ENCODE measurements at places on chromosomes 13 and 19.

DNA sequence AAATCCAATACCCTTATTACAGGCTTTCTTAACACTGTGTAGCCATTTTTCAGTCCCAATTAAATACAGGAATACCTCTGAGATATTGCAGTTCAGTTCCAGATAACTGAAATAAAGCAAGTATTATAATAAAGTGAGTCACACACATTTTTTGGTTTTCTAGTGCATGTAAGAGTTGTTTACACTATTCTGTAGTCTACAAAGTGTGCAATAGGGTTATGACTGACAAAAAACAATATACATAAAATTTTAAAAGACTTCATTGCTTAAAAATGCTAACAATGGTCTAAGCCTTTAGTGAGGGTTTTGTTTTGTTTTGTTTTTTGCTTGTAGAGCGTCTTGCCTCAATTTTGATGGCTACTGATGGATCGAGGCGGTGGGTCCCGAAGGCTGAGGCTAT lies 434.4 kb upstream of the NBEA start:
- DNase-seq: no peak

- DNase-seq: no peak
Observed at GRCh38 chr13:20369886-20370361, 137.8 kb upstream of the GJB6 start.

DNA sequence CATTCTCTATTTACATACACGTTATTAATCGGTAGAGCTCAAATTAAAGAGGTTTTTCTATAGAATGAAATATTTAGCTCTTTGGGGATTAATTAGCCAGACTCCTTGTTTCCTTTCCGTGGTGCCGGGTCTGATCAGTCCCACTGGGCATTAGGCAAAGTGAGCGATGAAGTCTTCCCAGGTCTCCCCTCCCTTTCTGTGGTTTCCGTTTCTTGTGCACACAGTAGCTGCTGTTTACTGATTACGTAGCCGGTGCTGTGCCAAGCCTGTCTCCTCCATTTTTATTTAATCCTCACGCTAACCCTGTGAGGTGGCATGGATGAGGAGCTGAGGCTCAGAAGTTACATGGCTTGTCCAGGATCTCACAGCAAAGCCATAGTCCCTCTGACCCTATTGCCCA lies 9.0 kb downstream of the SLC25A15 start:
- peak; percentile 36 for DNase-seq

DNA sequence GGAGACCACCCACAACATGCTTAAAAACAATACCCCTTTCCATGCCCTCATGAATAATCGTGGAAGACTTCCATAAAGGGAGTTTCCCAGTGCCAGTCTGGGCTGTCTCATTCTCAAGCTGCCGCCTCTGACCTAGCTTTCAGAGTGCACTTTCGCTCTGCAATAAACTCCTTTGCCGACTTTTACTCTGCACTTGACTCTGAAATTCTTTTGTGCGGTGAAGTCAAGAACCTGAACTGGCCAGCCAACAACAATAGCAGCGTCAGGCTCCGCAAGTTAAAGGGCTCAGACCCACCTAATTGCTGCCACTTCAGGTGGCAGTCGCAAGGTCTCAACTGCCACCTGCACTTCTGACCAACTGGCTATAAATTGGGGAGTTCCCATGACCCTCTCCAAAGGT lies 10.3 kb upstream of the LEUTX start:
- DNase-seq: no peak

DNA sequence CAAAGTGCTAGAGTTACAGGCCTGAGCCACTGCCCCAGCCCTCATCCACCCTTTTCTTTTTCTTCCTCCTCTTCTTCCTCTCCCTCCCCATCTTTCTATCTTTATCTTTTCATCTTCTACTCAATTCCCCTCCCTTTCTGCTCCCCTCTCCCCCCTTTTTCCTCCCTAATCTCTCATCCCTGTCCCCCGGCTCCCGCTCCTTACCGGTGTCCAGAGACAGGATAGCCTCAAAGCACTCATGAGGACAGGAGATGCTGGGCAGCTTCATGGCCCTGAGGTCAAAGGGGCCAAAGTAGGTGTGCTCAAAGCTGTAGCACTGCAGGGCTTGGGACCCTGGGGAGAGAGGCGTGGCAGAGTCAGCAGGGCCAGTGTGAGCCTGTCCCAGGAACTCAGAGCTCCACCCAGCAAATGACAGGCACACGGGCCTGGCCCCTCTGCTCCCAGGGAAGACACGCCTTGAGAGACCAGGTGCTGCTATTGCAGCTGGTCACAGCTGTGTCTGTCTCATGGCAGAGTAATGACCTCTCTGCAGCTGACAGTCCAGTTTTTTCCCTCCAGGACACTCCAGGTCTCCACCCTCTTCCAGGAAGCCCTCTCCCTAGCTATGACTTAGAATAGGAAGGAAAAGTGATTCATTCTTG lies 2.6 kb downstream of the LYPD5 start:
- DNase-seq: no peak

DNA sequence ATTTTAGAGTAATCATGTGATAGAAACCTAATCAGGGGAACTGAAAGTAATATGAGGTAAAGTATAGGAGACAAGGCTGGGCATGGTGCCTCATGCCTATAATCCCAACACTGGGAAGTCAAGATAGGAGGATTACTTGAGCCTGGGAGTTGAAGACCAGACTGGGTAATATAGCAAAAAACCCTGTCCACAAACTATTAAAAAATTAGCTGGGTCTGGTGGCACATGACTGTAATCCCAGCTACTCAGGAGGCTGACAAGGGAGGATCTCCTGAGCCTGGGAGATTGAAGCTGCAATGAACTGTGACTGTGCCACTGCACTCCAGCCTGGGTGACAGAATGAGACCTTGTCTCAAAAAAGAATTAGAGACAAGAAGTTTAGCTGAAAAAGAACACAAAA lies 469.9 kb downstream of the GPC5 start:
- DNase-seq: no peak

- no peak for DNase-seq
Observed at GRCh38 chr13:110331362-110331761, 24.3 kb downstream of the COL4A2 start.

- DNase-seq: no peak
Observed at GRCh38 chr19:13366529-13367143, 139.6 kb downstream of the CACNA1A start.

DNA sequence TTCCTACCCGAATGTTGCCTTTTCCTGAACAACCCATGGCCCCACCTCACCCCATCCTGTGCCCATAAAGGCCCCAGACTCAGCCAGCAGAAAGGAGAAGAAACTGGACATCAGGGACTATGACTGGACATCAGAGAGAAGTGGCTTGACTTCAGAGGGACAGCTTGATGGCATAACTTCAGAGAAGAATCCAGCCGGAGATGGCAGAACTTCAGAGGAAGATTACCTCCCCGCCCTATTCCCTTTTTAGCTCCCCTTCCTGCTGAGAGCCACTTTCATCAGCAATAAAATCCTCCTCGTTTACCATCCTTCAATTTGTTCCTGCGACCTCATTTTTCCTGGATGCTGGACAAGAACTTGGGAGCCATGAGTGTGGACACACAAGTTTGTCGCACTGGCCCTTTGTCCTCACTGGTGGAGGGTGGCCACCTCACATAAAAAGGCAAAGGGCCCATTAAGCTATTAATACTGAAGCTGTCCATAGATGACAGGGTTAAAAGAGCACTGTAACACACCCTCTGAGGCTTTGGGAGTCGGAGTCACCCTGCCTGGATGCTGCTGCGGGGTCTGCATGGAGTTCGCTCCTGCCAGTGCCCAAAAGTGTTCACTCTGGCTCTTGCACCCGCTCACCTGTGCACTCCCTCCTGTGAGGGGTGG lies 260.4 kb downstream of the SLITRK1 start:
- no peak for DNase-seq

DNA sequence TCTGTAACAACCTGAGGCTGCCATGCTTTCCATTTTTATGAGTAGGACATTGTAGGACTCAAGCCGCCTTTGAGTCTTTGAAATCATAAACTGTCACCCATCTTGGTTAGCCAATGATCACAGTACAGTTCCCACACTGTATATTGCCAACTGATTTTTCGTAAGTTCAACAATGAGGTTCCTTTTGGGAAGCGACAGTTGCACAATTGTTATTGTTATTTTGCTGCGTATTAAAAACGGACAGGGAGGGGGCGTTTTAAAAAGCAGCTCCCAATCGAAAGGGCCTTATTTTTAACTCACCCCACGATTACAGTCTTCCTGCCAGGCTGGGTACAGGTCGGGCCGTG lies 601 bp downstream of the SLC46A3 start:
- no peak for DNase-seq

- no peak for DNase-seq
Observed at GRCh38 chr13:96652506-96652905, 341.8 kb downstream of the OXGR1 start.

- DNase-seq: no peak
Observed at GRCh38 chr19:7126132-7126531, 56.6 kb downstream of the ZNF557 start.

DNA sequence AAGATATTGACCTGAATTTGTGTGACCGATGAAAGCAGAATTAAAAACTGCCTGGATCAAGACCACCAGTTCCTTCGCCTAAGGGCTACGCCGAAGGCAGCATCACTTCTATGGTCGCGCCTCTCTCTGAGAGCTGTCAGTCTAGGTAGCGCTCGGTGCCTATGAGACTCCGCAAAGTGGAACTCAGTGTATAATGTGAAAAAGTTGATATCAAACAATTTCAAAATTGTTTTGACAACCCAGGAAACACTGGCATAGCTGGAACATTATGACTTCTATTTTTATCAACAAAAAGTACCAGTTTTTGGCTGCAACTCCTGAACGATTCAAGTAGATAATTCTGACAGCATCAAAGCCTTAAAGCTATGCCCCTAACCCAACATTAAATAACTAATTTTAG lies 223.6 kb downstream of the MYO16 start:
- no peak for DNase-seq

- DNase-seq: no peak
Observed at GRCh38 chr13:79831556-79831955, 350.6 kb downstream of the NDFIP2 start.

DNA sequence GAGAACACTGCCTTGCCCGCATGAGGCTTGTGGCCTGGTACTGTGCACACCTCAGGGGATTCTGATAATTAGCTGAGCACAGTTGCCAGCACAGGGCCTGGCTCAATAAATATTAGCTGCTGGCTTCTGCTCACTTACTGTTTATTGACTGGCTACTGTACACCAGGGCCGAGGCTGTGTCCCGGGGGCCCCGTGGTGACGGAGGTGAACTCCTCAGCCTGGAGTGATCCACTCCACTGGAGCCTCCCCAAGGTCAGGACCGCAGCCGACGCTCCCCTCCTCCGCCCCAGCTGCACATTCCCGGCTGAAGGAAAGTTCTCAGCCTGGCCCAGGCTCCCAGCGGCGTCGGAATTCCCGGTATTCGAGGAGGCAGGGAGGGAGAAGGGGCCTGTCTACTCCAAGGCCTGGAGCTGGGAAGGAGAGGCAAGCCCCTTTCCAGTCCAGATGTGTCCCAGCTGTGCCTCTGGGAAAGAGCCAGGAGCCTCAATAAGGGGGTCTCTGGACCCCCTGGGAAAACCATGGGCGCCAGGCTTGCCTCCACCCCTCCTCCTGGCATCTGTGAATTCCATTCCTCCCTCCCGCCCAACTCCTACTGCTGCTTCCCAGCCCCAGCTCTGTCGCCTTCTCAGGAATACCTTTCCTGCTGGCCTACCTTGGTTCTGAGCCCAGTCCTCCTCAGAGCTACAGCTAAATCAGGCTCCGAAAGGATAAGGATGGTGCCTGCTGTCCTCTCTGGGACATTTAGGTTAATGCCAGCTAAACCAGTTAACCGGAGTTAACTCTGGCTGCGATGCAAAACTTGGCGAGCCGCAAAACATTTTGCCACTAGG lies 7.3 kb downstream of the RPS16 start:
- peak; percentile 10 for DNase-seq

DNA sequence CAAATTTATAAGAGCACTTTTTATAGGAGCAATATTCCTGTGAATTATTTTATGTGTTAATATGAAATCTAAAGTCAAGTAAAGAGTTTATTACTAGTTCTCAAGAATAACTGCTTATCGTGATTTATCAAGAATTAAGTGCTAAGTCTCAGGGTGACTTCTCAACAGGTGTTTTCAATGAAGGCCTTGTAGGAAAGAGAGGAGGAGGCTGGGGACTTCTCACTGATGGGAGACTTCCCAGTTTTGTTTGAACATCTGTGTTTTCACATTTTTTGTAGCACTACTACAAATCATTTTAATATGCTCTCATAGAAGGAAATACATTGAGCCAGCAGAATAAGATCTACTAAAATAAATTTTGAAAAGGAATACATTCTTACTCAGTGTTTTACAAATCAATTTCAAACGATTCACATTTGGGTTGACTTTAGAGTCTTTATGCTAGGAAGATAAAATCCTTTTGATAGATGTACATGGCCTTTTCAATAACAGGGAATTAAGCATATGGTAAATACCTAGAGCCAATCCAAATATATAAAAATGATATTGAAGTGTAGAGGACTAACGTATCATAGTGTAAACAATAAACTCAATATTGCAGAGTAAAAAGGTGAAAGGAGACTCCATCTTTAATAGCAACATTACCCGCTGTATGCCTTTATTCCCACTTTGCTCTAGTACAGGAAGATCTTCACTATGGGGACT lies 6.8 kb downstream of the PCDH17 start:
- no peak for DNase-seq

- DNase-seq: no peak
Observed at GRCh38 chr13:112779856-112780604, 90.2 kb downstream of the ATP11A start.

- DNase-seq: peak; percentile 90
Observed at GRCh38 chr19:48858984-48859710, 9.3 kb downstream of the PLEKHA4 start.

DNA sequence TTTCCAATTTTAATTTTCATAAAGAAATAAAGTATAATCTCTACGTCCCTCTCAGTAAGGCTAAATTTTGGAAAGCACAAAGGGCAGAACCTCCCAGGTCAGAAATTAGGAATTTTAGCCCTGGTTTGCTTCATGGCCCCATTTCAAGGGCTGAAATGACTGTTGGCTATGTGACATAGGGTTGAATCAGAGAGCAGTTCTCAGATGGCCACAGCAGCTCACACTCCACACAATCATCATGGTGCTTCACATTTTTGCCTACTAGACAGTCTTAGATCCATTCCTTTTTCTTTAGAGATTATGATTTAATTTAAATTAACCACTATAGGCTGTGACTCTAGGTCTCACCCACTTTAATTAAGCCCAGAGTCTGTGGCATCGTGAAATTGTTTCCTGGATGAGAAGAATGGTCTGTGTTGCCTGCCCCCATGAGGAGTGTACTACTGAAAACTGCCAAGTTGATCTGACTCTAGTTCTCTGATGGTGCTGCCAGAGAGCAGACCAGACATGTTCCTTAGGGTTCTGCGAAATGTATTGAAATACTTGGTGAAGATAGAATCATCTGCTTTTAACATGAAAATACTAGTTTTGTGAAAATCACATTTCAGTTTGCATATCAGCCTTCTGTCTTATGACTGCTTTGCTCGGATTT lies 57.4 kb downstream of the ESD start:
- DNase-seq: no peak

GRCh38 chr13:19927117-19927748 lies 31.3 kb upstream of the ZMYM2 start:
- peak; percentile 53 for DNase-seq

DNA sequence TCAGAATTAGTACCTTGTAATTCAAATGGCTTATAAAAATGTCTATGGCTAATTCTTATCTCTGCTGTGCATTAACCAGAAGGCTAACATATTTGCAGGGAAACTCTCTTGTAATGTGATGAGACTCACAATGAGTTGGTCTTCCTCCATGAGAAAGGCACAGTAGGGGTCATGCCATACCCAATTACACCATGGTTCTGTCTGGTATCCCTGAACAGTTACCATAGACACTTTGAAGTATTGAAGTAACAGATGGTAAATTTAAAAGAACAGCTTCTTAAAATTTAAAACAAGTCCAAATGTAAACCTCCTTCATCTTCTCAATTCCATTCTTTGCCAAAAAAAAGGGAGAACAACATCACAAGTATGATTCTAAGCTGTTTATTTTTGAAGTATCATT lies 22.6 kb upstream of the SLAIN1 start:
- DNase-seq: no peak
